NCI-H1436 (cell line): ENCODE measurements at places on chromosomes 1 and 21.
A peak's percentile ranks its signal among the peaks of the same experiment; 100 is the strongest.

DNA sequence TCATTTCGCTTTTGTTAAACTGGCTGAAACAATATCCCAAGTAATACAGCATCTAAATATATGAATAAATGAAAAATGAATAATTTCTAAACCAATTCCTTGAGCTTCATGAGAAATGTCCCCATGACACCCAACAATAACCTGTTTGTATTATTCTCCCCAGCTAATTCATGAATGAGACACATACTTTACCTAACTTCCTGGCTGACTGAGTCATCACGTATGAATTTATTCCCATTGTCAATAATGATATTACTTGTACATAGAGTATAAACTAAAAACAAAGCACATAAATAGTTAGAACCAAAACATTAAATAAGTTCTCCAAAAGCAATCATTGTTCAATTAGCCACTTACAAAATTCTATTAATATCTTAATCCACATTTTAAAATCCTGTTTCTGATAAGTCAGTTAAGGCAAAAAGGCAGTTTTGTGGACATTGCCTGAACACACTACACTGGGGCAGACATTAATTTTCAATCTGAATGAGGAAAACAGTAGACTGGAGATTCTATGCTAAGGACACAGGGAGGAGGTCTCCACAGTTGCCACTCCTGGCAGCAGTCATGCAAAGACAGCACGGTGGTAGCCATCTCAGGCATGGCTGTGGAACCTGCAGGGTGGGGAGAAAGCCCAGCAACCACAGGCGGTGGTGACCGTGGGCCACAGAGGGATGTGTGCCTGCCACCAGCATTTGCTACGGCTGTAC lies 48.2 kb downstream of the SLC9C2 start:
- no peak for DNase-seq

GRCh38 chr21:19640964-19641363 lies 1237.4 kb upstream of the TMPRSS15 start:
- DNase-seq: no peak

GRCh38 chr21:41698071-41698470 lies 68.8 kb downstream of the RIPK4 start:
- no peak for DNase-seq

DNA sequence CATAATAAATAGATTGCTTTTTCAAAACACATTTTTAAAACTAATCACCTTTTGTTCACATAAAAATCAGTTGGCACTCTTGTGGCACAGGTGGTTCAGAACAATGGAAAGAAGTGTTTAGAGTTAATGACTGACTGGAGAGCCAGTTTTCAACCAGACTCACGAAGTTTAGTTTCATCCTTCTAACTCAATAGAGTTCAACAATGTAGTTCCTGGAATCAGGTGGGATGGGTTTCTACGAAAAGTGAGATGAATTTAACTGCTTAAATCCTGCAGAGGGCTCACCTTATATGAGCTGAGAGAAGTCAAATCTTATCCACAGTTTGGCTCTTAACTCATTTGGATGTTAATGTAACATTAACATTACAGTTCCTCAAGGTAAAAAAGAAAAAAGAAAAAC lies 116.5 kb downstream of the SMYD2 start:
- DNase-seq: no peak

DNA sequence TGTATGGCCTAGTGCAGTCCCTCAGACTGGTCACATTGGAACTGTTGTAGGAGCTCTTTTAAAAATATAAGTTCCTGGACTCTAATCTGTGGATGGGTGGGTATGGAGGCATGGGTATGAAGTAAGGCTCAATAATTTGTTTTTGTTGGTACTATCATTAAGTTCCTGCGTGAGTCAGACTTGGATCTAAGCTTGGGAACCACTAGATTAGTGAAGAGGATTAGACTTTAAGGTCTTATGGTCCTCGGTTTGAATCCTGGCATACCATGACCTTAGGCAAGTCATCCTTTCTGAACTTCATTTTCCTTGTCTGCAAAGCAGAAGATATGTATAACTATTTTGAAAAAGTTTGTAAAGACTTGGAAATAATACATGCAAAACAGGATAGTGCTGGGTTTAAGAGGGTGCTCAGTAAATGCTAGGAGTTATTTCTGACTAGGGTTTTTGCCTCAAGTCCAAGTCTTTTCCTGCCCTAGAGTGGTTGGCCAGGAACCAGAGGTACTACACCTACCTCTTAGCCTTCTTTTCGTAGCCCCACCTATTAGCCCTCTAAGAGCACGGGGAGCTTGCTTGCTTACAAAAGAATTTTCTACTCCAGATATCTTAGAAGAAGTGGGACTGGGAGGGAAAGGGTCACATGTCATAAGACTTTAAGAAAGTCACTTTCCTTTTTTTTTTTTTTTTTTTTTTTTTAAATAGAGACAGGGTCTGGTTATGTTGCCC lies 38.6 kb upstream of the METTL18 start:
- DNase-seq: no peak

DNA sequence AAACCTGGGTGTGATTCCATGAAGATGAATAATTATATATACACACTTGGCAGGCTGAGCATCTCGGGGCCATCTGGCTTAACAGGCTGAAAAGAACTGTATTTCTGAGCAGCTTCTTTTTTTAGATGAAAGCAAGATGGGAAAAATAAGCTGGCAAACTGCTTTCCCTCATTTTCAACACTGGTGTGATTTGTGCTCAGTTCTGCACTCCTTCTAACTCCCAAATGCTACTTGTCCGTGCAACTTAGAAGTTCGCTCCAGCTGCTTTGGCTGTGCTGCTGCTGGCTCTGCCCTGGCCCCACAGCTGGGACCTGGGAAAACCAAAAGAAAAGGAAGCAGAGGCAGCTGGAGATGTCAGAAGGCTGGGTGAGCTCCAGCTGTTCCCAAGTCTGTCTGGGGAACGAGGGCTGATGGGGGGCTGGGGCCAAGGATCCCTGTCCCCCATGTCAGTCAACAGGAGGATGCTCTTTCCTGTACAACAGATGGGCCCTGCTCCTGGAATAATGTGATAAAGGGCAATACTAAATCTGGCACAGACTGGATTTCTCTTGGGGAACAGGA lies 44.9 kb downstream of the PAFAH2 start:
- no peak for DNase-seq

- no peak for DNase-seq
Measured at GRCh38 chr1:205187420-205187819, 24.1 kb downstream of the DSTYK start.

DNA sequence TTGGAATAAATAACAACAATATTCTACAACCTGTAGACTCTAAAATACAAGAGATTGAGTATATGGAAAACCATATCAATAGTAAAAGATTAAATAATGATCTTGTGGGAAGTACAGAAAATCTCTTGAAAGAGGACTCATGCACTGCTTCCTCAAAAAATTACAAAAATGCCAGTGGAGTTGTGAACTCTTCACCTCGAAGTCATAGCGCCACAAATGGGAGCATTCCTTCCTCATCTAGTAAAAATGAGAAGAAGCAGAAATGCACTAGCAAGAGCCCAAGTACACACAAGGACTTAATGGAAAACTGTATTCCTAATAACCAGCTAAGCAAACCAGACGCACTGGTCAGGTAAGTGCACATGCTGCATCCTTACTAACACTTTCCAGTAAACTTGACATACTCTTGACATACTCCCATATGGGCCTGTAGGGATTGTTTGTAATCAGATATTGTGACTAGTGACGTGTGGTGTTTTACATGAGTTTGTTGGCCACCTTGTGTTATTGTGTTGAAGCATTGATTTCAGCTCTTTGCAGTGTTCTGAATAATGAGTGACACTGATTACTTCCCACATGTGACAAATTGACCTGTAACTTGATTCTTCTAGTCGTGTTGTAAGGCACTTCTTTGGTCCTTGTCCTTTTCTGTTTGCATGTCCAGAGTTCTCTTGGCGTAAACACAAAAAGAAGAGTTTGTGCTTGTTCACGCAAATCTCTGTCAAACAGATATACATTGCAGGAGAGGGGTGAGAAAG lies 28.0 kb downstream of the MACO1 start:
- no peak for DNase-seq

GRCh38 chr1:223038288-223039006 lies 104.6 kb downstream of the TLR5 start:
- no peak for DNase-seq

DNA sequence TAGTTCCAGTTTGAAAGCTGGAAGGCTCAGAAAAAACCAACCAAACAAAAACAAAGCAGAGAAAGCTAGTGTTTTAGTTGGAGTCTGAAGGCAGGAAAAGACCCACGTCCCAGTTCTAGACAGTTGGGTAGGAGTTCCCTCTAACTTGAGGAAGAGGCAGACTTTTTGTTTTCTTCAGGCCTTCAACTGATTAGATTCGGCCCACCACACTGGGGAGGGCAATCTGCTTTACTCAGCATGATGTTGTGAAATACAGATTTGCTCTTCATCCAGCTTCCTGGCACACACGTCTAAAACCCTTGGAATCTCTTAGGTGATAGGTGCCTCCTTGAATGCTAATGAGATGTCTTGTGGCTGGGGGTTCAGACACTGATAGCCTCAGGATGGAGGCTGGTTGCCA lies 49.1 kb upstream of the CSF3R start:
- DNase-seq: no peak

DNA sequence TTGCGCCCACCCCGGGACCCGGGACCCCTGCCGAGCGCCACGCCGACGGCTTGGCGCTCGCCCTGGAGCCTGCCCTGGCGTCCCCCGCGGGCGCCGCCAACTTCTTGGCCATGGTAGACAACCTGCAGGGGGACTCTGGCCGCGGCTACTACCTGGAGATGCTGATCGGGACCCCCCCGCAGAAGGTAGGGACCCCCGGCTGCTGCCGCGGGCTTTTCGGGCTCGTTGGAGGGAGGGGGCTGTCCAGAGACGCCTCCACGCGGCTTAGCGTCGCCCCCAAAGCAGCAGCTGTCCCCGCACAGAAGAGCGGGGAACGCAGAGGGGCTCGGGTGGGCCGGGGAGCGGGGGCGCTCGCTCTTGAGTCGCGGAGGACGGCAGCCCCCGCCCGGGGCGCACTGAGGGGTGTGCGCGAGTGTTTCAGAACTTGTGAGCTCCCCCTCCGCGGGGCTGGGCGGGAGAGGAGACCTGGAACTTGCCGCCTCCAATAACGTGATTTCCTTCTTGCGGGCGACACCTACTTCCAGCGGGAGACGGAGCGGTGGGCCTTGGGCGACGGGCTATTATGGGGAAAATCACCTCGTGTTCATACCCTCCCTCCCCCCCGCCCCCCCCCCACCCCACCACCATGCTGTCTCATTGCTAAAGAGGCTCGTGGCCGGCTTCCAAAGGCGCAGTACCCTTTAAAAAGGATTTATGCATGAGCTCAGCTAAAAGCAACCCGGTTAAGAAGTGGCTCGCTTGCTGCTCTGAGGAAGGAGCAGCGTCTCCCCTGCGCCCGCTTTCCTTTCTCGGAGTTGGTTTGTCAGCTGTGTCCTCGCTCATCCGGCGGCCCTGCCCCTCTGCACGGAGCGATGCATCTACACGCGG lies 664 bp downstream of the BACE2 start:
- DNase-seq: peak; percentile 29

DNA sequence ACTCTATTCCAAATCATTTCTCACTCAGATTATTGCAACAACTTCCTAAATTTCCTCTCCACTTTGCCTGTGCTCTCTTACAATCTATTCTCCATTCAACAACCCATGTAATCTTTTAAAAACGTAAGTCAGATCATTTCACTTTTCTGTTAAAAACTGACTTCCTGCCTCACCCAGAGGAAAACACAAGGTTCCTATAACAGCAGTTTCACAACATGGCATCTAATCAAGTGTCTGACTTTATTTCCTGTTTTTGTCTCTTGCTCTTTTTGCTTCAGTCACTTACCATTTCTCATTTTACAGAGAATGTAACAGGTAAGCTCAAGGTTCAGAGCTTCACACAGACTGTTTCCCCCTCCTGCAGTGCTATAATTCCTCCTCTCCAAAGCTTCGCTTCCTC lies 560.7 kb downstream of the LRRIQ3 start:
- no peak for DNase-seq

GRCh38 chr1:106173101-106173500 lies 883.4 kb upstream of the PRMT6 start:
- no peak for DNase-seq

GRCh38 chr1:60765204-60765603 lies 317.2 kb upstream of the NFIA start:
- no peak for DNase-seq

GRCh38 chr1:40817791-40818263 lies 34.2 kb downstream of the KCNQ4 start:
- no peak for DNase-seq

DNA sequence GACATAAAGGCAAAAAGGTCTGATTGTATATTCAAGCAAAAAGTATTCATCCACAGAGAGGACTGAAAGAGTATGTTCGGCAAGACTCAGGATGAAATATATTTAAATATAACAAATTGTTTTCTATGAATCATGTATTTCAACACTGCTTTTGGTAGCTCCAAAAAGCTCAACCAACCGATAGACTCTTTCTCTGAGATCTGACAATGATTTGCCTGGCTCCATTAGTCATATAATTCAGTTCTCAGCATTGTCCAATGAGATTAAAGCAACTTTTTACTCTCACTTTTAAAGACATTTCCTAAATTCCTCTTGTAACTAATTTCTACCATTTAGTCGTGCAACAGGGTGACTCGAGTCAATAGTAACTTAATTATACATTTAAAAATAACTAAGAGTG lies 319.1 kb upstream of the GREM2 start:
- DNase-seq: no peak

GRCh38 chr1:154431586-154432373 lies 26.6 kb downstream of the IL6R start:
- DNase-seq: no peak

GRCh38 chr21:31629972-31630711 lies 29.4 kb upstream of the SOD1 start:
- no peak for DNase-seq

GRCh38 chr1:184959626-184960025 lies 14.7 kb downstream of the NIBAN1 start:
- no peak for DNase-seq

DNA sequence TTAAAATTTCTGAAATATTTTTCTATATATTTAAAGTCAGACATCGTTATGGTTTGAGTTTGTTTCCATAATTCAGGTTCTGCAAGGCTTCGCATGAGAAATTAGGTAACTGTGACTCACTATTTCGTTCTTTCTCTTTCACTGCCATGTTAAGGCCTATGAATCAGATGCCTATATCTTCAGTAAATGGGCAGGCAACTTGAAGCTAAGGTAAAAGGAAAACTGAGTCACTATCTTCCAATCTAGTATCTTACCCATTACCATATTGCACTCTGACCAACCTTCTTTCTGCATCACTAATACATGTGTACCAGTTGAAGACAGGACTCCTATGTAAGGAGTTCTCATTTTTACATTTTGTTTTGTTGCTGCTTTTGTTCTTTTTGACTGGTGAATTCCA lies 37.8 kb downstream of the PYHIN1 start:
- no peak for DNase-seq

DNA sequence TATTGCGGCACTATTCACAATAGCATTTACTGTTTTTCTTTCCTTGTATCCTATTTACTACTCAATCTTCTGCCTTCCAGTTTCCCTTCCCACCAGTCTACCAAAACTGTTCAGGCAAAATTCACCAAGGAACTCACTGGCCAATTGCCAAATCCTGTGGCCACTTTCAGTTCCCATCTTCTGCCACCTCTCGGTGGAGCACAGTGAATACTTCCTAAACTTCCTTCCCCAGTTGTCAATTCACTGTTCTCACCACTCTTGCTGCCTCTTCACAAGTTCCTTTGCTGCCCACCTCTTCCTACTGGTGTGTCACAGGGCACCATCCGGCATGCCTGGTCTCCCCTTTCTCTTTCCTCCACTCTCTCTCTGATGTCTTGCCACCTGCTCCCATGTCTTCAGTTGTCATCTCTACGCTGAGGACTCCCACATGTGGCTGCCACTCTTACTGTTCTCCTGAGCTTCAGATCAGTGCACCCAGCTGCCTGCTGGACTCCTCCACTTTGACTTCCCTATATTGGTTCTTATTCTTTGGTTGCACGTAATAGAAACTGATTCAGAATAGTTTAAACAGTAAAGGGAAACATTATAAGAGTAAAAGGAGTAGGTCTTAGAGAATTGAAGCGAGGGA lies 114.4 kb downstream of the PIK3R3 start:
- DNase-seq: no peak
